Activated CD4-positive, CD25-positive, alpha-beta regulatory T cell treated with anti-CD3 and anti-CD28 coated beads, Interleukin-2, amount 50 U/mL, for 72 hours (primary cell): ENCODE measurements at places on chromosomes 7 and 10.

DNA sequence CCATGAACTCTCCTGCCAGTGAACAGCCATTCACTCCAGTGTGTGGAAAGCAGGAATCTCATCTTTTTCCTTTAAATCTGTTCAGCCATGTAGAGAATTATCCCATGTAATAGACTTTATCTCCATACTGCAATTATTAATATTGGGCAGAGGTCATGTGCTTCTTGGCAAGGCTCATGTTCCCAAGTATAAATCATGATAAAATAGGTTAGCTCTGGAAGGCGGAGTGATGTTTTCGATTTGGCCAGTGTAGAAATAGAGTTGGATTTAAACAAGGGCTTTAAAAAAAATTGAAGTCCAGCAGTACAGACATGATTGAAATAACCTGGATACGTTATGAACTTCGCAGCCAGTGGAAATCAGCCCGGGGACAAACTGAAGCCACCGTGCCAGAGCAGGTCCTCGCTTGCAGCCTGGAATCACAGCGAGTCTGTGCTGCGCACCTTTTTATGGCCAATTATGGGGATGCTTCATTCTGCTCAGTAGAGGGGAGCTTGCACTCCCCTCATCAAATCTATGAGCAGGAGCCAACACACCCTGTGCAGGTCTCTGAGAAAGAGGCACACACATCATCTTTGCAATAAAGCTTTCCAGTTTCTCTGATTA is 654.0 kb upstream of the MKI67 start:
- DNase-seq = no peak

GRCh38 chr7:36119005-36119706 is 33.9 kb upstream of the EEPD1 start:
- no peak for DNase-seq

- no peak for DNase-seq
Measured at GRCh38 chr7:94350734-94351133, 44.0 kb upstream of the COL1A2 start.

DNA sequence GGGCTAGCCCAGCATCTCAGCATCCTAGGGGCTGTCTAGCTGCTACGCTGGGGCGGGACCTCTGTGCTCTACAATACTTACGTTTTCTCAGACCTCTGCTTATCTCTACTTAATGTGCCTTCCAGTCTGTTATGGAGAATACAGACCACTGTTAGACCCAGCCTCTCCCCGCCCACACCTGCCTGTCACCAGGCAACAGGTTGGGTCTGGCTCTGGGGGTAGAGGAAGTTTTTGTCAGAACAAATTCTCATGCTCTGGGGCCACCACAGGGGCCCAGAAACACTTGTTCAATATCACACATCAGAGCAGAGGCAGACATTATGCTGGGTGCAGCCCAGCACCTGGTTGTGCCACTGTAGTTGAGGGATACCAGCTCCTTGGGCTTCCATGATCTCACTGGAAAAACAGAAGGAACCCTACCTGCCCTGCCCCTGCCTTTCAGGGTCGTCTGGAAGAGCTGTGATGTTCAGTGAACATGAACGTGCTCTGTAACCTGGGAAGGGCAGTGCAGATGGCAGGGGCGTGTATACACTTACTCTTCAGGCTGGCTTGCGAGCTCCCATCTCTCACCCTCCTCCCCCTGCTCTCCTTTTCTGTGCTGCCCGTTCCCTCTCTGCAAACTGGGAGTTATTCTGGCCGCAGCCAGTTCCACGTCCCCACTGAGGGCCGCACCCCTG is 135.2 kb upstream of the PODXL start:
- no peak for DNase-seq

- no peak for DNase-seq
Measured at GRCh38 chr10:112361951-112362751, 11.8 kb upstream of the ACSL5 start.

DNA sequence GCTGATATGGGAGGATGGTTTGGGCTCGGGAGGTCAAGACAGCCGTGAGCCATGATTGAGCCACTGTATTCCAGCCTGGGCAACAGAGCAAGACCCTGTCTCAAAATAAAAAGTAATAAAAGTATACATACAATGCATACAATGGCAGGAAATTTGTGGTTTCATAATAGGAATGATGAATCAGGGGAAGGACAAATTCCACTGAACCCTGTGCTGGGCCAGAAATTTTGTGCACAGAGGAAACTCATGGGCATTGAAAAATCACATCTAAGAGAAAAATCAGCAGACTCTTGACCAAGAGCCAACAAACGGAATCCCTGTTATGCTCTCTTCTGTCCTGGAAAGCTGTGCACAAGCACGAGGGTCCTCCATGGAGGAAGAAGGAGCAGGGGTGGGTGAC is 35.1 kb downstream of the SEM1 start:
- no peak for DNase-seq

DNA sequence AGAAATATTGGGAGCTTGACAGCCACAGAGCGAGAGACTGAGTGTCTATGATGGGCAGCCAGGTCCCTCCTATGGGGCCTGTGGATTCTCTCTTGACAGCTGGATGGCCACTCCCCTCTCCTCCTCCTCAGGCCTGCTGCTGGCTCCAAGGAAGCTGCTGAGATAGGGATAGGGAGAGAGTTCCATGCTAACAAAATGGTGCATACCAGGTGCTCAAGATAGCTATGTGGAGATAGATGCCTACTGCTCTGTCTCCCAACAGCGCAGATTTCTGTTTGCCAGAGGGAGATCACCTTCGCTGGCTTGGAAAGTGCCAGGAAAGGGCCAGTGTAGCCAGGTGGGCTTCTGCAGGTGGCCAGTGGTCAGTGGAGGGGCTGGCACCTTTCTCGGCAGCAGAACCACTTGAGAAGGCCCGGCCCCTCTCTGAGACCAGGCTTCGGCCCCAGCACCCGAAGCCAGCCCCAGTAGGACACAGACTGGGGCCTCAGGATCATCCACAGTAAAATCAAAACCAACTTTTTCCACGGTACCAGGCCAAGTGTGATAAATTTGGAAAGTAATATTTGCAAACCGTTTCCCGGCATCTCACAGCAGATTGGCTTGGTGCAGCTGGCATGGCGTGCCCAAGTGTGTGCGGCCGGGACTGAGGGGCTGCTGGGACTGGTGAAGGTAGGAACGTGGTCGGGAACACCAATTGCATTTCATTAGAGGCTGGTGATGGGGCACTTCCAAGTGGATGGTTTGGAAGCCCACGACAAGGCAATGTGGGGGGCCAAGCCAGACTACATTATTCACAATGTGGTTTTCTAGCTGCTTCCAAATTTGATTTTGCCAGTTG is 139.6 kb downstream of the PTPN20 start:
- DNase-seq = no peak

DNA sequence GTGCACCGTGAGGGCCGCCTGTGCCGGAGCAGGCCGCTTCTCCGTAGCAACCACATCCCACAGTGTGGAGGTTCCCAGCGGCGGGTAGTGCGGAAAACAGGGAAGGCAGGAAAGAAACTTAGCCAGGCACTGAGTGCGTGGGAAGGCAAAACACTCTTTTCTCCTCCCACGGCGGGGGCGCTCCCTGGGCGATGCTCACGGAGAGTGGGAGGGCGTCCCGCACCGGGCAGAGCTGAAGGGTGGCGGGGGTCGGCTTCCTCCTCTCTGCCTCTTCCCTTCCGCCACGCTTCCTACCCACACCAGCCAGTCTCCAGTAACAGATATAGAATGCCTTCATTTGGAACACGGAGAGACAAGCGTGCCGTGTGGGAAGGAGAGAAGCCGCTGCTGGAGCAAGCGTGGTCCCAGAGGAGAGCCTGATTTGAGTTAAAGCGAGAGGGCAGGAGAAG is 252.5 kb downstream of the PAXIP1 start:
- no peak for DNase-seq

DNA sequence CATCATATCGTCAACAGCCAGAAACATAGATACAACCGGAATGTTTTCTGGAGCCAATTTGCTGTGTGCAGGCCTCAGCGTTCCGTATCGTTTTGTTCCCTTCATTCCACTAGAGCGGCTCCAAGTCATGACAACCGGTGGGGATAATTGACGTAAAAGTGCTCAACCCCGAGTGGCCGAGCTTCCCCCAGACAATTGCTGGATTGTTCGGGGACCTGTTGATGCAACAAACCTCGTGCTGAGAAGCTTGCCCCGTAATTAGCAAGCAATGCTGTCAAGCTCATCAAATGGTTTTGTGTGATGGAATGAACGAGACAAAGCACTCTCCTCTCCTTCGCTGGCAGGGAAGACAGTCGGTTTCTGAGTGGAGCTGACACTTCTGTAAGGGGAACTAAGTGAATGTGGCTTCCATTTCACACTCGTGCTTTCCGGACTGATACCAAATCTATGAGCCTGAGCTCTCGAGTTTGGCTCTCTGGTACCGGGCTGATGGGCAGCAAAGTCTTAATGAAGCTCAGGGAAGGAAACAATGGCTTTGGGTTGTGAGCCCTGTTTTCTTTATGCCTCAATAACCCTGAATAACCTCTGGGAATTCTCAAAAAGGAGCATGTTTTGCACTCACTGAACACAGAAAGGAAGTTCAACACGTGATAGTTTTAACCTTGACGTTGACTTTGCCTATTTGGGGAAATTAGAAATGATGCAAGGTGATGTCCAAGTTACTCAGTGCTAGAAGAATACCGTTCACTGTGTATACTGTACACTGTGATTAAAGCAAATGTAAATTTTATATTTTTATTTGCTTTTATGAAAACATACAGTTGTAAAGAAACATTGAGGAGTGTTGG is 220.5 kb downstream of the BAMBI start:
- DNase-seq = no peak

- no peak for DNase-seq
Measured at GRCh38 chr10:119246862-119247549, 39.6 kb downstream of the GRK5 start.

GRCh38 chr10:72311667-72312066 is 37.9 kb downstream of the DDIT4 start:
- no peak for DNase-seq

DNA sequence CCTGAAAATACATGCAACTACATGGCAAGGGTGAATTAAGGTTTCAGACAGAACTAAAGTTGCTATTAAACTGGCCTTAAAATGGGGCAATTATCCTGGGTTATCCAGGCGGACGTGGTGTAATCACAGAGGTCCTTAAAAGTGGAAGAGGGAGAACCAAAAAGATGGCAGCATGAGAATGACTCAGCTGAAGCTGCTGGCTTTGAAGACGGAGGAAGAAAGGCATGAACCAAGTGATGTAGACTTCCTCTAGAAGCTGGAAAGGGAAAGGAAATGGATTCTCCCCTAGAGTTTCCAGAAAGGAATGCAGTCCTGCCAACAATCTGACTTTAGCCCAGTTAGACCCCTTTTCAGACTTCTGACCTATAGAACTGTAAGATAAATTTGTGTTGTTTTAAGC is 27.0 kb upstream of the UBN2 start:
- DNase-seq = no peak

GRCh38 chr7:73387221-73387828 is 46.3 kb upstream of the FZD9 start:
- no peak for DNase-seq

DNA sequence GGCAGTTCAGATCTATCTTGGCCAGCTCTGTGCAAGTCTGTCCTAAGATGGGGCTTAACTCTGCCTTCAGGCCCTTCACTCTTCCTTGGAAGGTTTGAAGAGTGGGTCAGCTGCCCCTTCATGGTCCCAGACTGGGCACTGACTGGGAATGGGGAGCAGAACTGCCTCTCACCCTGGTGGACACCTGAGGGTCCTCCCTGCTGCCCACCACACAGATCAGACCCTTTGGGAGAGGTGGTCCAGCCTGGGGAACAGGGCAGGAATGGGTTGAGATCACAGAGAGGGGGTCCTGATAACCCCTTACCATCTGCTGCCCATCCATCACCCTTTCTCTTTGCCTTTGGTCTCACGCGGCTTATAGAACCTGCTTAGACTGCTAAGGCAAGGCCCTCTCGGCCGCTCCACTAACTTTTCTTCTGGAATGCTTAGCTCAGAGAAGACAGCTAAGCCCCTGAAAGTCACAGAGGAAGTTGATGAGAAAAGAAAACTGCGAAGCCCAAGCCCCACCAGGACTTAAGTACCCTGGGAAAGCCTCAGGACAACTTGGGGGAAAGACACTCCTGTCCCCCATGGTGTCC is 402 bp upstream of the CDHR1 start:
- DNase-seq = no peak

DNA sequence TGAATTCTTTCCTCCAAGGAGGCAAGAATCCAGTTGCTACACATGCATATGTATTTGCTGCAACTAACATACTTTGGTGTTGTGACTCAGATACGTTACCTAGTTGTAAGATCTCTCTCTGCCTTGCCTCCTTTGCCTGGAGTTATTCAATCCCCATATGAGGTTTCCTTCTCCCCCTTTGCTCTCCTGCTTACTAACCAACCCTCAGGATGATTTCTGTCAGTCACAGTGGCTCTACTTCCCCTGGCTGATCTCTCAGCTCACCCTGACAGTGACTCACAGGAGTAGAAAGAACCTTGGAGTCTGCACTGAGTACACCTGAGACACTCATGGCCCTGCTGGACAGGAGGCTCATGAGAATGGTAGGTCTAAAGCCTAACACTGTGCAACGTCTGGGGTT is 92.0 kb downstream of the TMEM106B start:
- DNase-seq = no peak

DNA sequence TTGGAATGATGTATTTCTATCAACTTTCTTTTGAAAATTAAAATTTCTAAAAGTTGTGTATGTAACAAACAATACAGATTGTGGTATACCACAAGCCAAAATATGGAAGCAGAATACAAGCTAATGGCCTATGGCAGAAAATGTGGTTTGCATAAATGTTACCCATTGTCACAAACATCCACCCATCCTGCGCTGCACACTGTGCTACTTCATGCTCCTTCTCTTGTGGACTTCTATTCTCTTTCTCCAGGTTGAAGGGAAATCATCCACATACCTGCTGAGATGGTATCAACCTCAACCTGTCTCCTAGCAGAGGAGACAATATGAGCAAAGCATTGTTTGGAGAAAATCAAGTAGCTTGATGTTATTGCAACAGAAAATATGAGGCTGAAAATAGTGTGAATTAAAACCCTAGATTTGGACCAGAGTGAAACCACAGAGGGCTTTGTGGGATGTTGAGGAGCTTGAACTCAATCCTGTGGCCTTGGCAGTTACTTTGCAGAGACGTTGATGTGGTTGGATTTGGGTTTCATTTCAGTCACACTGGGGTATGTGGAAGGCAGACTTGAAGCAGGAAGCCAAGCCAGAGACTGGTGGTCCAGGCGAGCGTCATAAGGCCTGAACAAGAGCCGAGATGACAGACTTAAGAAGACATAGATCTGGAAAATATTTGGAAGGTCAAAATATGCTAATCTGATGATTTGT is 63.8 kb downstream of the ICA1 start:
- no peak for DNase-seq

- no peak for DNase-seq
Measured at GRCh38 chr7:95330204-95330960, 6.0 kb upstream of the PON1 start.

- no peak for DNase-seq
Measured at GRCh38 chr10:78857193-78857592, 211.6 kb upstream of the ZMIZ1 start.
